ENCODE measurements at places on chromosomes 16 and 17. TPM values are rescaled to one million over a fixed set of nuclear protein-coding genes. Genes with fewer than 3 reads are reported as not detected.

- DNase-seq, result no peak
These were observed 150.3 kb downstream of the AATF start for GRCh38 chr17:37098910-37099664.

DNA sequence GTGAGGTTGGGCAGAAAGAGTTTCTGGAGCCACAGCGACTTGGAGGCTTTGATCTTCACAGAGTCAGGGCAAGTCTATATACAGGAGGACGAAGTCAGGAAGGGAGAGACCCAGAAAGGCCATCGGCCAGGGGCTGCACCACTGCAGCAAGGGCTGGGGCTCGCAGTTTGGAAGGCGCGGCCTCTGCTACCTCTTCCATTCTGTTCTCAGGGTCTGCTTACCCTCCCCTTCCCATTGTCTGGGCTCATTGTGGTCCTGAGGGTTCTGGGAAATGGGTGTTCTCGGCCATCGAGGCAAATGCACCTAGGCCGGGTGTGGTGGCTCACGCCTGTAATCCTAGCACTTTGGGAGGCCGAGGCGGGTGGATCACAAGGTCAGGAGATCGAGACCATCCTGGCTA, 16.0 kb downstream of the ST6GALNAC1 start:
- no peak for DNase-seq

The C16orf78 gene
- total RNA-seq, result not detected

DNA sequence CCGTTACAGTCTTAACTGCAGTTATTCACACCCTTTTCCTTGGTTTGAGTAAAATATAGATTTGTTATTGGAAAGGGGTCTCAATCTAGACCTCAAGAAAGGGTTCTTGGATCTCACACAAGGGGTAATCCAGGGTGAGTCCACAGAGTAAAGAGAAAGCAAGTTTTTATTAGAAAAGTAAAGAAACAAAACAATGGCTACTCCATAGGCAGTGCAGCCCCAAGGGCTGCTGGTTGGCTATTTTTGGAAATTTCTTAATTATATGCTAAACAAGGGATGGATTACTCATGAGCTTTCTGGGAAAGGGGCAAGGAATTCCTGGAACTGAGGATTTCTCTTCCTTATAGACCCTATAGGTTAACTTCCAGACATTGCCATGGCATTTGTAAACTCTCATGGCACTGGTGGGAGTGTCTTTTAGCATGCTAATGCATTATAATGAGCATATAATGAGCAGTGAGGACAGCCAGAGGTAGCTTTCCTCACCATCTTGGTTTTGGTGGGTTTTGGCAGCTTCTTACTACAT, 24.5 kb upstream of the MILR1 start:
- DNase-seq, result no peak

The HSF5 gene
- not detected for total RNA-seq

All from Panc1 (cell line).